Transverse colon (tissue), 4 donors: ENCODE measurements at places on chromosomes 12 and 14.

DNA sequence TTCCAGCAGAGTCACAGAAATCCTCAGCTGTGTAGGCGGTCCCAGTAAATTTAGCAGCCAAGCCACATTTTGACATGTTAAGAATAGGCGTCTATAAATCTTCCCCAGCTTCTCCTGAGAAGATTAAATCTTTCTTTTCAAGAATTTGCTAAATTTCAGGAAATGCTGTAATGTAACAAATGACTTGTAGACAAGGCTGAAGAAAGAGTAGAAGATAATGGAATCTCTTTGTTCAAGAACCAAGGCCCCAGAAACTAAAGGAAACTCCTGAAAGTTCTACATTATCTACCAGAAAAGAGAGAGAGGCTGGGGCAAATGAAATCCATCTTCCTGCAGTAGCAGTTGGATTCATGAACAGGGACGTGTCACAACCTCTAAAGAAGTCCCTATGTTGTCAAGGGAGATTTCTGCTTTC, 760.3 kb downstream of the NOVA1 start:
- DNase-seq: no peak

DNA sequence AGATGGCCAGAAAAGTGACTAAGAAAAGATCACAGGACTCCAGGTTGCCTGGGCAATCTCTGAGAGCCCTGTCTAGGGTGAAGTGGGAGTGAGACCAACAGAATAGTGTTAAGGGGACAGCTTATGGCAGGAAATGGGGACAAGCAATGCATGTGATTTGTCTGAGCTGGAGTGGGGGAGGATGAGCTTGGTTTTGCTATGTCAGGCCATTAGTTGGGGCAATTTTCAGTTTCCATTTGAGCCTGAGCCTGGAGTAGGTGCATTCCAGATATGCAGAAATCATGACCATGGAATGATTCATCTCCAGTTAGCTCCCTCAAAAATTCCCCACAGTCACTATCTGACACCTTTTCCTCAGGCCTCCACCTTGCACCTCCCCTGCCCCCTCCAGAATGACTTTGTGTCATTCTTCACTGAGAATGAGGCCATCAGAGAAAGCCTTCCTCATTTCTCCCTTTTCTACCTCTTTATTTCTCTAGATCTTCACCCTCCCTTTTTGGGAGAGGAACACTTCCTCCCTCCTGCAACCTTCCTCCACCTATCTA, 150.9 kb upstream of the PLEKHG7 start:
- DNase-seq: no peak

GRCh38 chr12:3771853-3772252, 18.9 kb upstream of the CRACR2A start:
- no peak for DNase-seq

GRCh38 chr14:96233661-96234060, 22.3 kb upstream of the BDKRB1 start:
- no peak for DNase-seq

DNA sequence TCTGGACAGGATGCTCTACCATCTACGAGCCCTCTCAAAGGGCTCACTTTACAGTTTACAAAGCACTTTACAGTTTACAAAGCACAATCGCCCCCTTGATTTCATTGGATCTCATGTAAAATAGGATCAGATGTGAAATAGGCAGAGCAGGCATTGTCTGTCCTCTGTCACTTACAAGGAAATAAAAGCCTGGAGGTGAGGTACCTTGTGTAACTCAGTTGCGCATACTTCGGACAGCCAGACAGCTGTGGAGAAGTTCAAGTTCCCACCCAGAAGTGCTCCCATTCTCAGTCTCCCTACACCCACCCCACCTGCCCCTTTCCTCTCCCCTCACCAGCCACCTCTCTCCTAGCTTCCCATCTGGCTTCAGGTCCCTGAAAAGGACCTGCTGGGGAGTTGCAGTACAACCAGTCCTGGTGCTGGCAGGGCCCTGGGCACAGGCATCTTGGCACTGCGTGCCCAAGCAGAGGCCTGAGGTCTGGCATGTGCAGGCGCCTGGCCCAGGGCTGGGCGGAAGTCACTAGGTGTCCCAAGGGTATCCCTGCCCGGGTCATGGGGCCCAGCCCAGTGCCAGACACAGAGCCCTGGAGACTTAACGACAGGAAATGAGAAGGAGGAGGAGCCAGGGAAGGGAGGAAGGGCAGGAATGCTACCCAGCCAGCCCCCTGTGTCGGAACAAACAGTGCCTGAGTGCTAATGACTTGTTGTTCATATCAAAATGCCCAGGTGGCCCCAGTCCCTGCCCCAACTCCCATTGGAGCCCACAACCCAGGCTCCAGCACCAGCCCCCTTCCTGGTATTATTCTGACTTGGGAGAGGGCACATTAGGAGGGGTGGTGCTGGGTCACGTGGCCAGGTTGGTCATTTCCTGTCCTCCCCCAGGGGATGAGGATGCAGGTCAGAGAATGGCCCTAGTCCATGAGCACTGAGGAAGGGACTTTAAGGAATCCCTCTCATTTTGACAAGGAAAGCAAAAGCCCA, 5.4 kb downstream of the RAPGEF3 start:
- DNase-seq: peak; percentile 76

GRCh38 chr14:72563676-72564075, 330.2 kb downstream of the DPF3 start:
- DNase-seq: no peak

- no peak for DNase-seq
These were observed 25.1 kb upstream of the LRTM2 start for GRCh38 chr12:1795221-1795784.

DNA sequence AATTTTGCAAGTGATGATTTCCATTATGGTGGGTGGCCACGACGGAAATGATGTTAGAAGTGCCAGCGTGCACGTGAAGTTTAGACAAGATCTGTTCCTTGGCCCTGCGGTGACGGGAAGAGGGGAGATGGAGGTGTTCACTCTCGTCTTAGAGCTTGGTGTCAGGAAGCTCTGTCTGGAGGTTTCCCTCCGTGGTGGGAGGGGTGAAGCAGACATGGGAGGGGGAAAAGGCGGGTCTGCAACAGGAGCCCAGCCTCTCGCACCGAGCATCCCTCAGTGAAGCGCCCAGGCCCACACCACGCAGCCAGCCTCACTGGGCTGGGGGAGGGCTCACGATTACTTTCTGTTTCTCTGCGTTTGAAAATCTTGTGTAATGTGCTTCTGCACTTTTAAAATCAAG, 26.3 kb downstream of the EML1 start:
- DNase-seq: no peak

DNA sequence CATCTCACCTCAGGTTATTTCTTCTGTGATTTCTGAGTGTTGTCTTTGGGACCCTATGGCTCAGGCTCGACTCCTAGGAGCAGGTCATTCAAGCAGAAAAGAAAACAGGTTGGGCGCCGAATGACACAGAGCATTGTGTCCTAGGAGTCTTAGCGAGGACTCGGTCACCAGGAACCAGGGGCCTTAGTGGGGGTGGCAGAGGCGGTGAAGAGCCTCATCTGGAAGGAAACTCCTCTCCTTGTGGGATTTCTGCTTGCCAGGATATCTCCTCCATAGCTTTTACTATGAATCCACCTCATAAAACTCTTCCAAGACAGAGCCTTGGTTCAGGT, 630 bp downstream of the PLEKHH1 start:
- DNase-seq: peak; percentile 36

GRCh38 chr14:75547552-75548250, 25.4 kb downstream of the BATF start:
- no peak for DNase-seq

- DNase-seq: no peak
These were observed 45.0 kb upstream of the OR6J1 start for GRCh38 chr14:22689199-22689598.

DNA sequence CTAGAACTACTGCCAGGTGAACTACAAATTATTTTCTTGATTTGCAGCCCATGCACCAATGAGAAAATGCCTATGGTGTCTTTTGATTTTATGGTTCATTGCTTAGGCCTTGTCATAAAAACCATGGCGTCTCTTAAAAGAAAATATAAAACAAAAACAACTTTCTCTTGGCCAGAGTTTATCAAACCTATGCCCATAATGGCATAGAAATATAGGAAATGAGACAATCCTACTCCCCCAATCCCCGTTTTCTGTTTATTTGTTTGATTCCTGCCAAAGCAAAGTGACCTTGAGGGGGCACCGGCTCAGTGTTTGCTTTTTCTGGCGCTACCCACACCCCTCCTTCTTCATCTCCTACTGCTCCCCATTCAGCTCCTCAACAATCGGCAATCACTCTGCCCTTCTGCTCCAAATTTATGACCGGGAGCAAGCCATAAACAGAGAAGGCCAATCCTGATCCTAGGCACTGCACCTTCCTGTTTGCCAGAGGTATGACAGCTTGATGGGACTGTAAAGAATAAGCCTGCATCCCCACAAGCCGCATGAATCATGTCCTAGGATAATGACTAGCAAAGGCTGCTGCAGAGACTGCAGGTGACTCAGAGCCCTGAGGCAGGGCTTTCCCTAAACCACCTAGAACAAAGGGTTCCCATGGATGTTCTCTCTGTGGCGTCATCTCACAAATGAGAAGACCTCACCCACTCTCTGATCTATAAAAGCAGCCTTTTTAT, 874.9 kb downstream of the NRXN3 start:
- peak; percentile 29 for DNase-seq

- DNase-seq: no peak
These were observed 12.9 kb downstream of the NYNRIN start for GRCh38 chr14:24411443-24412389.

GRCh38 chr14:81033698-81034240, 78.3 kb downstream of the TSHR start:
- DNase-seq: no peak

- DNase-seq: no peak
These were observed 135.6 kb upstream of the PRMT8 start for GRCh38 chr12:3355378-3355900.
